ENCODE measurements at places on chromosomes 5 and 9.

DNA sequence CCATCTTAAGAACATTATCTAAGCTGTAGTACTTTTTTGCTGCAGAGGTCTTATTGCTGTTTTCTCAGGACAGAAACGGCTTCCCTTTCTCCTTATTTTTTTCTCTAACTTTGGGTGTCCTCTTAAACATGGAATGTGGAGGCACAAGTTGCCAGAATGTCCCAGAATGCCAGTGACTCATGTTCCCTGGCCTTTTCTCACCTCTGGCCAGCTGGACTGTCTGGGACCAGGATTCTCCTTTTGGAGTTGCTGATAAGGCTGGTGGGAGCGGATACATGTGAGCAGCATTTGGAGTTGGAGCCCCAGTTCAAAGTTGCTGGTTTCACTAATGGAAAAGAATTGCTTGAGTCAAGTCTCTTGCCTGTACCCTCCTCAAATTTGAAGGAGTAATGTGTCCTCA, 112.8 kb downstream of the ARHGAP26 start:
- DNase-seq: no peak

- no peak for DNase-seq
These were observed 655.2 kb upstream of the RIOK2 start for GRCh38 chr5:97838214-97838613.

DNA sequence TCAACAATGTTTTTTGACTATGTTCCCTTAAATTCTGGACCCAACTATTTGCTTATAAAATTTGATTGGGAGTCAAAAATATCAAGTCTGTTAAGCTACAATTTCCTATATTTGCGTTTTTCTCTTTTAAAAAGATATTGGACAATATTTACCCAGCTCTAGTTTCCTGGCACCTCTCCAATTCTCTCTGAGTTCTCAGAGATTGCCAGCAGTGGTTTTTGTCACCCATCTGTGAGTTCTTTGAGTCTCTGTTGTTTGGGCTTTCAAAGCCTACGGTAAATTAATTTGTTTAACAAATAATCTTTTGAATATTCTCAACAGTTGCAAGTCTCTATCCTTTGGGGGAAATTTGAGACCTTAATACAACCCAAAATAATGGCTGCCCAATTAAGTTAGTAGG, 174.2 kb upstream of the PUM3 start:
- DNase-seq: no peak

- no peak for DNase-seq
These were observed 57.7 kb downstream of the COMMD10 start for GRCh38 chr5:116142495-116142894.

GRCh38 chr9:97675655-97676054, 21.5 kb downstream of the XPA start:
- DNase-seq: no peak

DNA sequence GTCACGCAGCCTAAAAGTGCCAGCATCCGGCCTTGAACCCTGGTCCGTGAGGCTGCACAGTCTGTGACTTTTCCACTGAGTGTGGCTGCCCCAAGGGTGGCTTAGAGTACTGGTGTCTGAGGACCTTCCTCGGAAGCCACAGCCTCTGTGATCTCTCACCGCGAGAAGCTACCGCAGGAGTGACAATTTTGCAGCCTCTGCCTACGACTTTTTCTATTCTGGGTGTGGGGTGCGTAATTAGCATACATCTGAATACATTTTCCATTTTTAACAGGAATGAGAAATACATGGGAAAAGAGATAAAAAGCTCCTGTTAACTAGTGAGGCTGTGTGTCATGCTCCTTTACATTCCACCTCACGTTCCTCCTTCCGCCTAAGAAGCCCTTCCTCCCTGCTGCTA, 48.3 kb upstream of the HRH2 start:
- DNase-seq: no peak

DNA sequence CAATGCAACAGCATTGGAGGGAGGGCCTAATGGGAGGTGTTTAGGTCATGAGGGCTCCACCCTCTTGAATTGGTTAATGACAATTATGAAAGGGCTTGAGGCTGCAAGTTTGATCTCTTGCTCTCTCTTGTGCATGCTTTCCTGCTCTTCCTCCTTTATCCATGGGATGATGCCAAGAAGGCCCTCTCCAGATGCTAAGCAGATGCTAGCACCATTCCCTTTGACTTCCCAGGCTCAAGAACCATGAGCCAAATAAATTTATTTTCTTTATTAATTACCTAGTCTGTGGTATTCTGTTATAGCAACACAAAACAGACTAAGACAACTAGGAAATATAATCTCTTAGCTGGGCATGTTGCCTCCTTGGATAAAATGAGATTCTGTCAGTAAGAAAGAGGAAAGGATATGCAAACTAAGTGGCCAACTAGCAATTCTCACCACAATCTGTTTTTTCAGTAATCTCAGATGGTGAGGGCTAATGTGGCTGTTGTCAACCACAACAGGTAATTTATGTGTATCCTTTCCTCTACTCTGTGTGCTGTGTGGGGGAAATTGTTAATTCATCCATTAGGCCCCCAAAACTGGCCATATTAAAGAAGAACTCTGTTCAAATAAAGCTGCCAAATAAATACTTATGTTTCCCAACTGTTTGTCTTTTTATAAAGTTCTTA, 269.1 kb upstream of the CD180 start:
- no peak for DNase-seq

GRCh38 chr9:71897577-71897976, 13.4 kb downstream of the ABHD17B start:
- no peak for DNase-seq

DNA sequence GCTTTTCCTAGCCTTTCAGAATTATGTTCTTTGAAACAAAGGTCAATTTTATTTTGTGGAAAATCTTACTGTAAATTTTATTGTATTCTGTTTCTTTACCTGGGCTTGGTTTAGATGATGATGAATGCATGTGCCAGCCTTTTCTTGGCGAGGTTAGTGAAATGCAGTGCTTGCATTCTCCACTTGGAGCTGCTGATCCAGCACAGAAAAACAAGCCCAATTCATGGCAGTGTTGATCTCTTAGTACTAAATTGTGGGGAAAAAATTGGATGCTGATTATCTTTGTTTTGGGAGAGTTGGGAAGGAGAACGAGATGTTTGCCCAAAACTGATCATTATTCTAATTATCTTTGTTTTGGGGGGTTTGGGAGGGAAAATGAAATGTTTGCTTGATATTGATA, 3.7 kb downstream of the HABP4 start:
- no peak for DNase-seq

DNA sequence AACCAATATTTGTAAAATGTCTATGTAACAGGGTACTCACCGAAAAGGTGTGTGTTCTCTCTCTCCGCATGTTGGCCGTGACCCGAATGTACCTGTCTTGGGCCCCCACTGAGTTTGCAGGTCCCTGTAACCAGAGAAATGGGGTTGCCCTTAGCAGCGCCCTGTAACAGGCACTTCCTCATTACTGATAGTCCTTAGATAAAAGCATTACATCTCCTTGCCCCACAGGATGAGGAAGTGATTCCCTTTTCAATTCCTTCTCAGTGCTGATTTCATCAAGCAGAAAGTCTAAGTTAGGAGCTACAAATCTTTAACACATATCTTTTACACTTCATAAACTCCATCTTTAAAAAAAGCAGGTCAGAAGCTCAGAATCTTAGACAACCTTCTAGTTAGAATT, 15.2 kb upstream of the HMHB1 start:
- DNase-seq: no peak

GRCh38 chr5:133821311-133821741, 147.1 kb downstream of the C5orf15 start:
- no peak for DNase-seq

DNA sequence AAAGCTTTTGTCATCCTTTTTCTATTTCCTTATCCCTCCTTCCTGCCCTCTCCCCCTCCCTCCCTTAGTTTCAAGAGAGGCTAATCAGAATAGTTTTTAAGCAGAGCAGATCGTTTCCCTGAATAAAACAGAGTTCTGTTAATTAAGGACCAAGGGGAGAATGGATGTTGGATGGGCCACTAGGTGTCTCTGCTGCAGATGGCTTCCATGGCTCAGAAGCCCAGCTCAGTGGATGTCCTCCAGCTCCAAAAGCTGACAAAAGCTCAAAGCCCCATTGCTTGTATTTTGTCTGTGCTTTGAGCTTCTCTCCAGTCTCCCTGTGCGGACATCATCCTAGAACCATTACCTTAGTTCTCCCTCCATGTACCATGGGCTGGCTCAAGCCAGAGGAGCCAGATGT, 21.0 kb upstream of the NPR3 start:
- DNase-seq: no peak

GRCh38 chr9:99180199-99180598, 41.5 kb downstream of the ALG2 start:
- no peak for DNase-seq

DNA sequence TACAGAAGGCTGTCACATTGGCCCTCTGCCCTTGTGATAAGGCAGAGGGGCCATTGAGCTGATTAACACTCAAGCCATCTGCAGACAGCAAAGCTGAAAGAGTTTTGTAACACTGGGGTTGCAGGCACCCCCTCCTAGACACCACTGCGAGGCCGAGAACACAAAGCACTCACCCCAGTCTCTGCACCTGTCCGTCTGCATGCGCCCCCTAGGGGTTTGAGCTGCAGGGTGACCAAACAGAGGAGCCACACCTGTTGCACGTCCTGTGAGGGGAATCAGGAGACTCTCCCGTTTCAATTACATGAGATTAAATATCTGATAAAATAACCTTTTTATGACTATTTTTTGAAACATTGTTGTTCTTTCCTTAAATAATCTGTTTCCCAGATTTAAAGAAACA, 1180.4 kb downstream of the CDH9 start:
- no peak for DNase-seq

DNA sequence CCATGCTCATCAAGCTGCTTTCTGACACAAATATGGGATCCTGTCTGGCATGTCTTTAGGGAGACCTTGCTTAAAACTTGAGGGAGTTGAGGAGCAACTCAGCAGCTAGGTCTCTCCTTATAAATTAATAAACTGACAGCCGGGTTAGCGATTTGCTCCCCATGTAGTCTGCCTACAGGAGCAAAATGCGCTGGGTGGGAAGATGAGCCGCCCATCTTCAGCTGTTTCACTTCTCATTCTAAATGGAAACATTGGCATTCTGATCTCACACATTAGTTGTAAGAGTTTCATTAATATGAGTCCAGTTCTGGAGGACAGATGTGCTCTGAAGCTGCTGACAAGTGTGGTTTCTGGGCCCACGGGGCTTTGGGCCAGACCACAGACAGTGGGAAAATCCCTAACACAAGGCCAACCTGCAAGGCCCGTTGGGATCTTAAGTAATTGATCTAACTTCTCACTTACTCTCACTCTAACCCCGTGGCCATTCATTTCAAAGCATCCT, 197.0 kb downstream of the MCTP1 start:
- no peak for DNase-seq
